ENCODE measurements at places on chromosomes 2 and 18. TPM values are rescaled to one million over a fixed set of nuclear protein-coding genes. Genes with fewer than 3 reads are reported as not detected.

GRCh38 chr18:32919799-32920198 is 147.0 kb upstream of the KLHL14 start:
- peak; percentile 53 for DNase-seq
- no peak overlapping the region for H3K27ac ChIP-seq
- H3K36me3 ChIP-seq, result no peaks in the 10 kb centered on the region
- peaks cover 13% of the 10 kb centered on the region for H3K4me1 ChIP-seq
- no peaks in the 10 kb centered on the region for H3K27me3 ChIP-seq
- H3K4me3 ChIP-seq, result no peak overlapping the region

DNA sequence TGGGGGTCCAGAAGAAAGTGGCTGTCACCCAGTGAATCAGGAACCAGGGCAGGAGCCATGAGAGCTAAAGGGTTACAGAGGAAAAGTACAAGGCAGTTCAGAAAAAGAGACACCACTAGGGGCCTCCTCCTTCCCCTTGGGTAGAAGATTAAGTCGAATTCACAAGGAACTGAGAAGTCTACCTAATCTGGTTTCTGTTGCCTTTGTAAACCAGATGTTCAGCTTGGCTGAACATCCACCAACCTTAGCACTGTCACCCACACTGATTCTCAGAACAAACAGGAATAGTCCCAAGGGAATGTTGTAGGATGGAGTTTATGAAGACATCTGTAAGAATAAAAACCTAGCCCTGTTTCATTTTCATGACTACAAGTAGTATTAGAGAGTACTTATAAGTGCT is 90.4 kb upstream of the NOSTRIN start:
- no peak for DNase-seq
- no peaks in the 10 kb centered on the region for H3K4me1 ChIP-seq
- H3K36me3 ChIP-seq, result peaks cover 5% of the 10 kb centered on the region
- H3K27me3 ChIP-seq, result no peaks in the 10 kb centered on the region
- no peak overlapping the region for H3K4me3 ChIP-seq

GRCh38 chr2:202147775-202148174 is 74.7 kb downstream of the KIAA2012 start:
- no peaks in the 10 kb centered on the region for H3K36me3 ChIP-seq
- H3K4me1 ChIP-seq, result no peaks in the 10 kb centered on the region
- no peak overlapping the region for H3K4me3 ChIP-seq
- H3K27me3 ChIP-seq, result no peaks in the 10 kb centered on the region

DNA sequence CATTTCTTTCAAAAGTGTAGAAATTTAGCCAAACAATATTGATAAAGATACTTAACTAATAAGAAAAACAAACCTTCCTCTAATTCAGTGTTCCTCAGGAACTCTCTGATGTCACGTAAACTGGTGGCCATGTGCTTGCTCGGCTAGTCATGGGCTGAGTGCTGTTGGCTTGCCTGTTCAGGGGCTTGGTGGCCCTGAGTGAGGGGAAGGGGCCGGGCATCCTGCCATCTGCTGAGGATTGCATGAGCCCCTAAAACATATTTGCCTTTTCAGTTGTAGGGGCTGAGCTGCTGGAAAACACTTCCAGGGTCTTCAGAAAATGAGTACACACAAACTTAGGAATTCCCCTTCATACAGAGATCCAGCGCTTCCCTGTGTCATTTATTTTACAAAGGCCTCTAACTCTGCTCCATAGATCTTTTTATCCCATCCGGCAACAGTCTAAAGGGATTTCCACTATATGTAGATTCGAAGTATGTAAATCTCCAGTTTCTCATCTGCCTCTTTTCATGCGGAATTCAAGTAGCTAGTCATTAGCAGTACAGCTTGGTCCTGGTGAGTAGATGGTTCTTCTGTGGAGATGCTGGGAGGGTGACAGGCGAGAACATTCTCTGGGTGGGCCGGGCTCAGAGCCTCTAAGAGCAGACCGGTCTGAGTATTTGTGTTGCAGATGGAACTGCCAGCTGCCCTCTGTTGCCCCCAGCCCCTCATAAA is 20.1 kb upstream of the NFATC1 start:
- H3K27me3 ChIP-seq, result no peaks in the 10 kb centered on the region
- no peak for DNase-seq
- H3K36me3 ChIP-seq, result peaks cover 22% of the 10 kb centered on the region
- no peak overlapping the region for H3K4me3 ChIP-seq

GRCh38 chr2:204015118-204015843 is 78.7 kb downstream of the ICOS start:
- no peak overlapping the region for H3K4me3 ChIP-seq
- H3K27me3 ChIP-seq, result no peaks in the 10 kb centered on the region
- no peak overlapping the region for H3K27ac ChIP-seq
- no peak for DNase-seq
- H3K4me1 ChIP-seq, result peaks cover 22% of the 10 kb centered on the region

DNA sequence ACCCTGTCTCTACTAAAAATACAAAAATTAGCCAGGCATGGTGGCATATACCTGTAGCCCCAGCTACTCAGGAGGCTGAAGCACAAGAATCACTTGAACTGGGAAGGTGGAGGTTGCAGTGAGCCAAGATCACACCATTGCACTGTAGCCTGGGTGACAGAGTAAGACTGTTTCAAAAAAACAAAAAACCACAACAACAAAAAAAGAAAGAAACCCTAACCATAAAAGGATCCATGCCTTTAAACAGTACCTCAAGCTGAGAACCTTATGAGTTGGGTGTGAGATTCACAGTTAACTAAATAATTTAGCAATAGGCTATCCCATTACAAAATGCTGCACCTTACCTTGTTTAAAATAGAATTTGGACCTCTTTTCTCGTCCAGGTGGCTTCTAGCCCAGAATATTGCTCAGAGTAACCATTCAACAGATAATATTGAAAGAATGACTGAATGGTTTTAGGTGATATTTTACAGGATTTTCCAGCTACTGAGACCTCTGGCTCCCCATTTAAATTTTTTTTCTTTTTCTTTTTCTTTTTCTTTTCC is 6.4 kb downstream of the DPYSL5 start:
- no peaks in the 10 kb centered on the region for H3K4me1 ChIP-seq
- H3K4me3 ChIP-seq, result no peak overlapping the region
- no peak for DNase-seq
- H3K27me3 ChIP-seq, result peaks cover 41% of the 10 kb centered on the region

GRCh38 chr2:203569677-203570316 is 34.7 kb upstream of the RAPH1 start:
- H3K4me1 ChIP-seq, result no peaks in the 10 kb centered on the region
- DNase-seq, result no peak
- no peak overlapping the region for H3K27ac ChIP-seq
- H3K4me3 ChIP-seq, result no peak overlapping the region
- H3K36me3 ChIP-seq, result no peaks in the 10 kb centered on the region

- no peak overlapping the region for H3K27ac ChIP-seq
- no peaks in the 10 kb centered on the region for H3K4me1 ChIP-seq
- peak; percentile 49 for DNase-seq
- H3K36me3 ChIP-seq, result peaks cover 6% of the 10 kb centered on the region
These were observed 14.2 kb downstream of the ECEL1 start for GRCh38 chr2:232473467-232473890.

- H3K4me3 ChIP-seq, result no peak overlapping the region
- no peaks in the 10 kb centered on the region for H3K36me3 ChIP-seq
- no peak overlapping the region for H3K27ac ChIP-seq
- DNase-seq, result no peak
- peaks cover 13% of the 10 kb centered on the region for H3K27me3 ChIP-seq
These were observed 15.9 kb upstream of the POMC start for GRCh38 chr2:25184254-25184653.

The MRO gene
- total RNA-seq, result not detected

The BIN1 gene
- 29.6 TPM for total RNA-seq

The CETN1 gene
- not detected for total RNA-seq

Data from MCF 10A (cell line).